Fibroblast of skin of right quadriceps (primary cell): ENCODE measurements at places on chromosomes 16 and 17.

GRCh38 chr16:19559242-19559910 is 3.9 kb downstream of the VPS35L start:
- peak; percentile 57 for DNase-seq

DNA sequence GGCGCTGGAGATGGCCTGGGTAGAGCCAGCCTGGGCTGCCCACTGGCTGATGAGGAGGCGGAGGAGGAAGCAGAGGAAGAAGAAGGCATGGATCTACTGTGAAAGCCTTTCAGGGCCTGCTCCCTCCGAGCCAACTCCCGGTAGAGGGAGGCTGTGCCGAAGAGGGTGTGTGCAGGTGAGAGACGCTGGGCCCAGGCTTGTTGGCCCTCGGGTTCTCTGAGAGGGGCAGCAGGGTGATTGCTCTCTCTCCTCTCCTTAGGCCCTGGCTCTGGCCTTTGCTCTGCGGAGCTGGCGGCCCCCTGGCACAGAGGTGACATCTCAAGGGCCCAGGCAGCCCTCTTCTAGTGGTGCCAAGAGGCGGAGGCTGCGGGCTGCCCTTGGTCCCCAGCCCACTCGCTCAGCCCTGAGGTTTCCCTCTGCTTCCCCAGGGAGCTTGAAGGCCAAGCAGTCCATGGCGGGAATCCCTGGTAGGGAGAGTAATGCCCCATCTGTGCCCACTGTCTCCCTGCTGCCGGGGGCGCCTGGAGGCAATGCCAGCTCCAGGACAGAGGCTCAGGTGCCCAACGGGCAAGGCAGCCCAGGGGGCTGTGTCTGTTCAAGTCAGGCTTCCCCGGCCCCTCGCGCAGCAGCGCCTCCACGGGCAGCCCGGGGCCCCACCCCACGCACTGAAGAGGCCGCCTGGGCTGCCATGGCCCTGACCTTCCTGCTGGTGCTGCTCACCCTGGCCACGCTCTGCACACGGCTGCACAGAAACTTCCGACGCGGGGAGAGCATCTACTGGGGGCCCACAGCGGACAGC is 3.6 kb downstream of the TP53I13 start:
- DNase-seq, result no peak

GRCh38 chr17:7713782-7714181 is 3.8 kb upstream of the DNAH2 start:
- DNase-seq, result no peak

- no peak for DNase-seq
These were observed 5.2 kb upstream of the SH2B1 start for GRCh38 chr16:28858421-28858820.
